ENCODE measurements at places on chromosomes 12 and 14.

DNA sequence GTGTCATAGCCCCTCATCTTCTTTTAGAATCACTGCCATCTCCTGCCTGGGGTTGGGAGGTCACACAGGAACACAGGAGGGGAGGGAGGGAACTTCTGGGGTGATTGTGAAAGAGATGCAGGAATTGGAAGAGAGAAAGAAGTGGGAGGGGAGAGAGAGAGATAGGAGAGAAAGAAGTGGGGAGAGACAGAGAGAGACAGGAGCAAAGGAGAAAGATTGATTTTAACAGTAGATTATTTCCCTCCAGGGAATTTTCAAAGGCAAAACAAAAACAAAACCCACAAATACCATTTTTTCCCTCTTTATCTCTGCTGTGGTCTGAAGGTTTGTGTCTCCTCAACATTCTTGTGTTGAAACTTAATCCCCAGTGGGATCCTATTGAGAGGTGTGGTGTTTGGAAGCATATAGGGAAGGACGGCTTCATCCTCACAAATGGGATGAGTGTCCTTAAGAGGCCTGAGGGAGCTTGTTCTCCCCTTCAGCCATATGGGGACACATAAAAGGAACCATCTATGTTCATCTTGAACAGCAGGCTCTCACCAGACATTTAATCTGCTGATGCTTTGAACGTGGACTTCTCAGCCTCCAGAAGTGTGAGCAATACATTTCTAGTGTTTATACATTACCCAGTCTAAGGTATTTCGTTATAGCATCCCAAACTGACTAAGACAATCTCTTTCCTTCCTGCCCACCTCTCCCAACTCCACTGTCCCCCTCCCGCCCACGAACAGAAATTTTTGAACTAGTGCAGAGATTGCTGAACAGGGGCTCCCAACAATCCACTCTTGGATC is 134.9 kb upstream of the MAX start:
- no peak for DNase-seq

GRCh38 chr12:127284021-127284420 is 982.9 kb upstream of the TMEM132C start:
- no peak for DNase-seq

- DNase-seq = no peak
Measured at GRCh38 chr12:52975820-52976573, 27.1 kb downstream of the KRT18 start.

DNA sequence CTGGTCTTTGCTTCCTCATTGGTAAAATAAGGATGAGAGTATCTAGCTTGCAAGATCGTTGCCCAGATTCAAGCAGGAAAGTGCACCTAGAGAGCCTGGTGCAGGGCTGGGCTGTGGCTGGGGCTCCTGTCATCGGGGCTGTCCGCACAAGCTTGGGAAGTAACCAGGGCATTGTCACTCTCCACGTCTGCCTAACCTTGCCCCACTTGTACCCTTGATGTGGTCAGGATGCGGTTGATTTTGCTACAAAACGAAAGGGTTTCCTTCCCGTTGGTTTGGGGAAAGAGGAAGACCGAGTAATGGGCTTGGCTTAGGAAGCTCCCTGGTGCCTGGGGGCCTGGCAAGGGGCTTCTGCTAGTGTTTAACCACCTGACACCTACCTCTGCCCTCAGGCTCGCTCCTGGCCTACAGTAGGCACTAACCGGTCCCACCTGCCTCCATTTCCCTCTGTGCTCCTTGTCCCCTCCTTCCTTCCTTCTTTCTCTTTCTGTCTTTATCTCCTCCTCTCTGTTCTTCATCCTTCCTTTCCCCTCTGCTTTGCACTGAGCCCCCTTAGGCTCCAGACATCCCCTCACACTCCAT is 21.8 kb downstream of the MVK start:
- DNase-seq = no peak

DNA sequence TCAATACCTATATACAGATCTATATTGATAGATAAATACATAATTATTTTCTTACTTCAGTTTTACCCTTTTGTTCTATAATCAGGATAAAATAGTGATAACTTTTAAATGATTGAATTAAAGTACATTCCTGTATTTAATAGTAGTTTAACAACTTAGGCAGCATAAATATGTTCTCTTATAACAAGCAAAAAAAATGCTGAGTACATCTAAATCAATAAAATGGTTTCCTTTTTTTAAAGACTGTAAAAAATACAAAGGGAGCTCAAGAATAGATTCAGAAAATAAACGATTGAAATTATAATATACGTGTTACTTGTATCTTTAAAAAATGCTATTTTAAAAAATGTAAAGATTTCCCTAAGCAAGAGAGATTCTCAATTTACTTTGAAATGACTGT is 393.7 kb upstream of the TMEM132C start:
- DNase-seq = no peak

GRCh38 chr12:92400006-92400405 is 254.4 kb upstream of the BTG1 start:
- DNase-seq = no peak

GRCh38 chr12:13882176-13882575 is 99.2 kb downstream of the GRIN2B start:
- no peak for DNase-seq

GRCh38 chr14:92990456-92991430 is 67.8 kb downstream of the CHGA start:
- DNase-seq = no peak

DNA sequence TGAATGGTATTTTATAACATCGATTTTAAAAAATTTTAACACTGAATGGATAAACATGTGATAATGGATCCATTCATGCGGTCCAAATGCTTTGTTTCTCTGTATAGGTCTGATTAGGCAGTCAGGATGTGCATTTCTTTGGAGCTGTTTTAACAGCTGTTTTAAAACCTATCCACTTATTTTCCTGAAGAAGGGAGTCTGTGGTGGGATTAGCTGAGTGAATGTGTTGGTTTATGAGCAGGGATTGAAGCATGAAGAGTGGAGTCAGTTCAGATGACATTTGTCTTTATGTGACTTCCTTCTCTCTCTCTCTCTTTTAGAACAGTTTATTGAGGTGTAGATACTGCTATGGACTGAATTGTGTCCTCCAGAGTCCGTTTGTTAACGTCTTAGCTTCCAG is 37.7 kb downstream of the GLT8D2 start:
- DNase-seq = no peak

DNA sequence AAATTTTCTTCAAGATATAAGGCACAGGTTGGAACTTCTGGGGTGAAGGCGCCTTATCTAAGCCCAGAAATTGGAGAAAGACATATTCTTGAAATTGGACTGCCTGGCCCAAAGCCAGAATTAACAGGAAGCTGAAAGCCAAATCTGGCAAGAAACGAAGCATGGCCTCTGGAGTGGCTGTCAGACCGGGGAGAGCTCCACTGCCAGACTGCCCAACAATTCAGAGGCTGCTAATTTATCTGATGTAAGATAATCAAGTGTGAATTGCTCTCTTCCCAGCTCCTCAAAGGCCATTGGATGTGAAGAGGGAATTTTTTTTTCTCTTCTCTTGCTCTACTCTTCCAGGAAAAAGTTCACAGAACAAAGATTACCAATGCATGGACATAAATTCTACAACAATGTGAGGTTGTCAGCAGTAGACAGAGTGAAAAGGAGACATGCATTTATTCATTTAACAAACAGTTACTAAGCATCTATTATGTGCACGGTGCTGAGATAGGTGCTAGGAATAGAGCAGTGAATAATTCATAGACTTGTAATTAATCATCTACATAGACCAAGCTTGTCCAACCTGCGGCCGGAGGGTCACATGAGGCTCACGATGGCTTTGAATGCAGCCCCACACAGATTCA is at the start of gene GDF3:
GDF3 (minus strand) TSS at position 210 of the 632 bp plus-strand sequence; CDS start at position 163, 47 bp downstream.
- no peak for DNase-seq

- no peak for DNase-seq
Measured at GRCh38 chr12:19908830-19909229, 459.5 kb upstream of the PDE3A start.

DNA sequence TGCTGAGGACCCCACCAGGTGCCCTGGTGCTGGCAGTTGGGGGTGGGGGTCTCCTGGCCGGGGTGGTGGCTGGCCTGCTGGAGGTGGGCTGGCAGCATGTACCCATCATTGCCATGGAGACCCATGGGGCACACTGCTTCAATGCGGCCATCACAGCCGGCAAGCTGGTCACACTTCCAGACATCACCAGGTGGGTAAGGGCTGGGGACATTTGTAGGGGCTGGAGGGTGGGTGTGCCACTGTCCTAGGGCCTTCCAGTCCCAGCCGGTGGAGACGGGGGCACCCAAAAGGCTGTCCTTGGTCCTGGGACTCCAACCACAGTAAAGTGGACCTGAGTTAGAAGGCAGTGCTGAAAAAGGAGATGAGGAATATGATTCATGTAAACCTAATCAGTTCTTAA is 13.2 kb downstream of the SDSL start:
- DNase-seq = no peak

GRCh38 chr12:77049767-77050353 is 15.5 kb downstream of the E2F7 start:
- DNase-seq = no peak

DNA sequence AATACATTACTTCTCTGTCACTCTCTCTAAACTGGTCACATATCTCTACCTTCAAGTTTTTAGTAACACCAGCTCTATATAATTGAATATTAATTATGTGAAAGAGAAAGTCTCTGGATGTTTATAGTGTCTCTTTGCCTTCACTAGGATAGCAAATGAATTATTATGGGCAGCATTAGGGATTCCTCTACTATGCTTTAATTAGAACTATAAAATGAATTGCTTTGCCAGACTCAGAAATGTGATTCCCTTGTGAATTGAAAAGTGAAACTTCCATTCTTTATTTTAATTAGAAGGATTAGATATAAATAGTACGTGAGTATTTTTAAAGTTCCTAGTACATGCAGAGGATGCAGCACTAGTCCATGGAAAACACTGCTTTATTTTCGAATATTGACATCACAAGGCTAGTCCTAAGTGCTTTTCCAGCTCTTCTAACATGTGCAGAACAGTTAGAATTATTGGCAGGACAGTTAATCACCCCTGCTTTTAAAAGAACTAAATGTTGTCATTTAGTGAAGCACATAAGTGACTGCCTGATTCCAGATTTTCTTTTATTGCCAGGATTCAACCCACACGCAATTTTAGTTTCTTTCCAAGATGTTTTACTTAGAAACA is 23.0 kb upstream of the REP15 start:
- DNase-seq = no peak

GRCh38 chr12:49190974-49191373 is 2.1 kb upstream of the TUBA1A start:
- DNase-seq = no peak

- no peak for DNase-seq
Measured at GRCh38 chr12:90816353-90817089, 138.5 kb downstream of the CCER1 start.

- no peak for DNase-seq
Measured at GRCh38 chr12:113065126-113066007, 8.8 kb downstream of the DTX1 start.

DNA sequence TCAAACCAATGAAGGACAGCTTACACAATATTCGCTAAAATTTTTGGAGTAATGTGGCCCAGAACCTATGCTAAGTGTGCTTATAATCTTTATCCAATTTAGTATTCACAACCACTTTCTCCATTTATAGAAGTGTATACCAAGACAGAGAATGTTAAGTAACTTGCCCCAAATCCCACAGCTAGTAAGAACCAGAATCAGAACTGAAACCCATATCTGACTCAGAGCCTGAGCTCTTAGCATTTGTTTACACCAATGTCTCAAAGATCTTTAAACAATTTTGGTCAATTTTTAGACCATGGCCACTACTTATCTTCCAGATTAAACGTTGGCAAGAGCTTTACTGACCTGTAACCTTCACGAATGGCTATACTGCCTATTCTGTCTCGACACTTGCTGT is 53.0 kb downstream of the PAPLN start:
- DNase-seq = no peak
